ENCODE measurements at places on chromosomes 6 and 20.

- no peaks in the 10 kb centered on the region for H3K36me3 ChIP-seq
- no peaks in the 10 kb centered on the region for H3K27me3 ChIP-seq
- no peaks in the 10 kb centered on the region for H3K4me1 ChIP-seq
- H3K4me3 ChIP-seq = no peak overlapping the region
- no peak for DNase-seq
Observed at GRCh38 chr6:122710908-122711635, 68.4 kb upstream of the FABP7 start.

DNA sequence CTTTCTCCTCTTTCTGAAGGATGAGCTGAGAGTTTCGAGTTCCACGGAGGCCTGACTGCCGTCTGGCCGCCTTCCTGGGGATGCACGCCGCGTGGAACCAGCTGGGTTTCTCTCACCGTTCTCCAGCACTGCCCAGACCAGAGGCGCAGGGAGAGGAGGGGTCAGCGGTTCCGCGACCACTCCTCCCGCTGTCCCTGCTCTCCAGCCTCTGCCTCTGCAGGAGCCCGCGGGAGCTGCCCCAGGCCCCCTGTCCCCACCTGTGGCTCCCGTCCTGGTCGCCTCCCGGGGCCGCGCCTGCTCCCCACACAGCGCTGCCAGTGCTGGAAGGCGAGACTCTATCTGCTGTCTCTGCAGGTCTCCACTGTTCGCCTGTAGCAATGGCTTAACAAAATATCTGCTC is 106.8 kb upstream of the AFDN start:
- no peak overlapping the region for H3K27ac ChIP-seq
- H3K27me3 ChIP-seq = no peaks in the 10 kb centered on the region
- no peaks in the 10 kb centered on the region for H3K36me3 ChIP-seq
- DNase-seq = no peak
- no peak overlapping the region for H3K4me3 ChIP-seq
- H3K4me1 ChIP-seq = no peaks in the 10 kb centered on the region

DNA sequence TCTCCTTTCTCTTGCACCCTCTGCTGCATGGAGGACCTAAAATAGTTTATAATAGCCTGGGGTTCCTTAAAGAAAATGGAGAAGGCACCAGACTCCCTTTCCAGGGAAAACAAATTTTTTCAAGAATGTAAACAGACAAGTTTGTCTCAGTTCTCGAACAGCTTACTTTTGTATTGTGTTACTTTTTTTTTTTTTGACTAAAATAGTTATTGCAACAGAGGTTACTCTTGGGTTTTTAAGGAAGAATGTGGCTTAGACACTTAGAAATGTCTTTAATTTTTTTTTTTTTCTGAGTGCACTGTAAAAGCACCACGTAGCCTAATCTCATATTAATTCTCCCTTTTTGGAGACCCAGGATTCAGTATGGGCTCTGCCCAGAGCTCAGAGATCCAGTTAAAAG is 148.7 kb upstream of the CARMIL1 start:
- no peaks in the 10 kb centered on the region for H3K4me1 ChIP-seq
- DNase-seq = no peak
- H3K27me3 ChIP-seq = no peaks in the 10 kb centered on the region
- H3K4me3 ChIP-seq = no peak overlapping the region
- no peak overlapping the region for H3K27ac ChIP-seq

- H3K27ac ChIP-seq = no peak overlapping the region
- no peaks in the 10 kb centered on the region for H3K36me3 ChIP-seq
- no peaks in the 10 kb centered on the region for H3K4me1 ChIP-seq
- DNase-seq = peak; percentile 21
Observed at GRCh38 chr6:47736083-47736700, 37.8 kb downstream of the ADGRF4 start.

- H3K27me3 ChIP-seq = no peaks in the 10 kb centered on the region
- no peaks in the 10 kb centered on the region for H3K4me1 ChIP-seq
- H3K27ac ChIP-seq = no peak overlapping the region
Observed at GRCh38 chr6:159196430-159196975, 27.3 kb downstream of the FNDC1 start.

DNA sequence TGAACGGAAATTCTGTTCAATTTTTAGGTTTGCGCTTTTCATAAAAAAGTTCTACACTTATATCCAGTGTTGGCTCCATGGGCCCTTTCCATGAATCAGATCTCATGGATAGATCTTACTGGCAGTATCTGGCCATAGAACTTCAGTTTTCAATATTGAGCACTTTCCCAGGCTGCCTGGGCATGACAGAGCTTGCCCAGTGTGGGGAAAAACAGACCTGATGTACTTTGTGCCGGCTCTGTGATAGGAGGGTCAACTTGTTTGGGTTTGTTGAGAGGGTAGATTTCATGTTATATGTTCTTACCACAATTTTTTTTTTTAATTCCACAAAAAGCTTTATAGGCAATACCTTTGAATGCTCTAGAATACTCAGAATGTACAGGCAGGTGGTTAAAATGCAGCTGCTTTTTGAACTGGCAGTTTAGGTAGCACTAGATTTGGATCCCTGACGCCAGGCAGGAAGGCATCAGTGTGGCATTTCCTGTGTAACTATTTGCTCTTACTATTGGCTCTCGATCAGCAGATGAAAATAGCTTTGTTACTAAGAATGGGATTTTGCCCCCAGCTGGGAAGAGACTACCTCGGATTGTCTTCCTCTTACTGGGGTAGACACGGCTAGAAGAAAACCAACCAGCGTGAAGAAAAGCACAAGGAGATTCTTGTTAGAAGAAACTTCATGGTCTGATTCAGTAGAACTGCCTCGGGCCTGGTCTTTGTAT is 404.9 kb upstream of the SOX4 start:
- no peak for DNase-seq
- H3K27ac ChIP-seq = no peak overlapping the region
- H3K4me3 ChIP-seq = no peak overlapping the region

All from small intestine (tissue), 16 donors.